ENCODE measurements at places on chromosomes 7 and 10.

DNA sequence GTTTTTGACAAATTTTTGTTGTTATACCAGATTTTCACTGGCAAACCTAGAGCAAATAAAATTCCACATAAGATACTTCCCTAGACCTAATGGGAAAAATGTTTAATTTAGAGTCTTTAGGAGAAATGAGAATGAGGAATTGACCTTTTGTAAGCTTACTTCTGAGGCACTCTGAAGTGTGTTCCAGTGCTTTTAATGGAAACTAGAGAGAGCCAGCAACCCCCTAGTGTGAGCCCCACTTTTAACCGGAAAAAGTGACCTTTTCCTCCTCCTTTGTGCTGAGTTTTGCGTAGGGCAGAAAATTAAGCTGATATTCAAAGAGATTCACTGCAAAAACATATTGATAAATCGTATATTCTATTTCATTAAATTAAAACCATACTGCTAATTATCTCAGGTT, 5.2 kb downstream of the IKZF1 start:
- DNase-seq = no peak

DNA sequence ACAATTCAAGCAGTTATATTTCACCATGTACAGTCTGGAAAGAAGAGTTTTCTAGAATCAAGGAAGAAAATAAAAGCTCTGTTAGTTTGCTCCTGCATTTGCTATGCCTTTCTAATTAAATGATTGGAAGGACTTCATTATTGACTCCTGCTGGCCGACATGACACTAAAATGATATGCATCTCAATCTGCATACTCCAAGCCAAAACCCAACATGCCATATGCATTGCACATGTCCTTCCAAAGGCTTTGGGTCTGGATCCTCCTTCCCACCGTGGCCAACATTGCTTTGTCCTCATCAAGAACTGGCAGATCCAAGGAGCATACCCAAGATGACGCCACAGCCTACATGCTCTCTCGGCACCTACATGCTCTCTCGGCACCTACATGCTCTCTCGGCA, 46.5 kb downstream of the PAXIP1 start:
- no peak for DNase-seq

- peak; percentile 14 for DNase-seq
Measured at GRCh38 chr7:98283127-98283886, 1.8 kb downstream of the BRI3 start.

- no peak for DNase-seq
Measured at GRCh38 chr10:130009228-130009627, 45.2 kb upstream of the EBF3 start.

DNA sequence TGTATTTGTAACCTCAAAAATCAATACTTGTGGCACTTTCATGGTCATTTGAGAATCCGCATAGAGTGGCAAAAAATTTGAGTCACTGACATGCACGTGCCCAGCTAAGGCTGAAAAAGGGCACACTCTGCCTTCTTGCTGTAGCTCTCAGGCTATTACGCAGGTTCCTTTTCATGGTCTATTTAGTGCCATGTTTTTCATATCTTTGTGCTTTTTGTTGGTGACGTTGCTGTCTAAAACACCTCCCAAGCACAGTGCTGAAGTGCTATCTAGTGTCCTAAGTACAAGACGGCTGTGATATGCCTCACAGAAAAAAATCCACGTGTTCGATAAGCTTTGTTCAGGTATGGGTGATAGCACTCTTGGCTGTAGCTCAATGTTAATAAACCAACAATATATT, 50.9 kb downstream of the CREB3L2 start:
- DNase-seq = no peak

- no peak for DNase-seq
Measured at GRCh38 chr7:880450-880849, 4.1 kb downstream of the GET4 start.

DNA sequence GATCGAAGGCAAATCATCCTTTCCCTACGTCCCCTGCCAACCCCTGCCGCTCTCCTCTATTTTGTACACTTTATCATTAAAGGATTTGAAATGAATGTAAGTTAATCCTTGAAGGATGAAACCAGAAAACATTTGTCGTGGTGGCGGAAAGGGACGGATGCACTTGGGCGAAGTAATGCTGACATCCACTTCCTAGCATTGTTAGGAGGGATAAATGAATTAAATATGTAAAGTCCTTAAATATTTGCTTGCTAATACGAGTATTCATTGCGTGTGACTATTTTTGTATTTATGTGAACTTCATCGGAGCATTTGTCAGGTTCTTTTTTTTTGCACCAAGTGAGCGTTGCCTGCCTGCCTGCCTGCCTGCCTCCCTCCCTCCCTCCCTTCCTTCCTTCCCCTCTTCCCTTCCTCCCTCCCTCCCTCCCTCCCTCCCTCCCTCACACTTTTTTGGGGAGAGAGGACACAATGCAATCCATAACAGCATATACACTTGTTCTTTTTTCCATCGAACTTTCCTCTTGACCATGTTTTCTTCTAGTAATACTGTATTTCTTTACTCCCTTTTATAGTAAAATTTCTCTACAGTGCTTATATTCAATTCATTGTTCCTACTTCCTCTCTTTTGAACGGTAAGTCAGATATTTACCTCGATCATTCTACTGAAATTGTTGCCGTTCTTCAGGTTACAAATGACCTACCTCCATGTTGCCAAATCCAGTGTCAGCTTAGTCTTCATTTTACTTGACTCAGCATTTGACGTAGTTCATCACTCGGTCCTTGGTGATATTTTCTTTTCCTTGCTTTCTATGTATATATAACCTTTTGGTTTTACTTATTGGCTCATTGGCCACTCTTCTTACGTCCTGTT, 831 bp downstream of the CCDC7 start:
- DNase-seq = no peak

- no peak for DNase-seq
Measured at GRCh38 chr7:3453398-3453797, 152.3 kb downstream of the SDK1 start.

DNA sequence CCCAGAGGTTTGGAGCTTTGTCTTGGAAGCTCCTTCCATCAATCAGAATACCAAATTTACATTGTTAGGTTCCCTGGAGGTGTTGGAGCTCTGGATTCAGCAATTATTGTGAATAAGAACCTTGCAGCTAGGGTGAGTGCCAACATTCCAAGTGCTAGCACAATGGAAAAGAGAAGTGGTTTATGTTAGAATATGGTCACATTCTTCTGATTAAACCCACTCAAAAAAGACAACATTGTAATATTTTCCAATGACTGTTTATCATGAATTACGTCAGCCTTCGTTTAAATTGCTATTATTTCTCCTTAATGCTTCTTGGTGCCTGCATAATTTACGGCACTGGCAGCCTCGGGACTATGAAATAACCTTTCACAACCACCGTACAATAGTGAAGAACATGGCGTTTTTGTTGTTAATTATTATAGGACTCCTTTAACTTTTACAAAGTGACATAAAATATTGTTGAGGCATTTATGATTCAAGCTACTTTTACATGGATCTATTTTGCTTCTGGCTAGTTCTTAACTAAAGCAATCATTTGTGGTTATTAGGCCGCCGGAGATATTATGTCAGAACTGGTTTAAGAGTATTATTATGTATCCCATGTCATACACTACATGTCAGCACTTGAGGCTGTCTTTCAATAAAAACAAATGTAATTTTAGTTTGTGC, 117.7 kb downstream of the ARID5B start:
- DNase-seq = no peak

DNA sequence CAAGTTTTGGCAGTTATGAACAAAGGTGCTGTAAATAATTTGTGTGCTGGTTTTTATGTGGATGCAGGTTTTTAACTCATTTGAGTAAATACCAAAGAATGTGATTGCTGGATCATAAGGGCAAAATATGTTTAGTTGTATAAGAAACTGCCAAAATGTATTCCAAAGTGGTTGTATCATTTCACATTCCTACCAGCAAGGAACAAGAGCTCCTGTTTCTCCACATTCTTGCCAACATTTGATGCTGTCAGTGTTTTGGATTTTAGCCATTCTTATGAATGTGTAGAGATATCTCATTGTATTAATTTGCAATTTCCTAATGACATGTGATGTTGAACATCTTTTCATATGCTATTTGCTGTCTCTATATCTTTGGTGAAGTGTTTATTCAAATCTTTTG, 207.3 kb upstream of the LRGUK start:
- DNase-seq = no peak

DNA sequence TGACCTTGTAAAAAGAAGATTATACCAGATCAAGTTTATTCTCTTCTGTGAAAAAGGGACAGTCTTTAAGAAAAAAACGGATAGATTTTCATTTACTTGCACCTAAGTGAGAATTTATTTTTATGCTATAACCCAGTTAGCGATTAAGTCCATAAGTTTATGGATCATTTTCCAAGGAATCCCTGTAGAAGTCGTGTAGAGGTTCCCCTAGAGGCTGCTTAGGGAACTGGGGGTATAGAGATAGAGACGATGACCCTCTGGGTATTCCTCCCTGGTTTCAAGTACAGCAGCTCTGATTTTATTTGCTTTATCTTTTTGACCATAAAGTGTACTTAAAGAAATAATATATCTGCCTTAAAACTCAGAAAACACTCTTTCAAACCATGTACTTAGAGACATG, 648.4 kb upstream of the LRRTM3 start:
- DNase-seq = no peak
